Fibroblast of lung (primary cell): ENCODE measurements at places on chromosomes 6 and 20. TPM values are rescaled to one million over a fixed set of nuclear protein-coding genes. Genes with fewer than 3 reads are reported as not detected.

The HLA-DRB1 gene
- under 0.01 and 0.26 TPM in 2 replicates for total RNA-seq

The HDGFL1 gene
- total RNA-seq = not detected in 2 replicates

The PTPRT gene
- not detected in 2 replicates for total RNA-seq

The C2 gene
- total RNA-seq = 16.8 and 27.2 TPM in 2 replicates

The CGAS gene
- total RNA-seq = 5.0 and 5.9 TPM in 2 replicates

The SLPI gene
- 0.17 and 0.77 TPM in 2 replicates for total RNA-seq

The CYP24A1 gene
- total RNA-seq = 0.26 TPM in 1 of 2 replicates, not detected in the other

The TOX2 gene
- 4.4 and 5.9 TPM in 2 replicates for total RNA-seq

The CTNNBL1 gene
- total RNA-seq = 28.5 and 39.0 TPM in 2 replicates

The TAP2 gene
- total RNA-seq = 14.1 and 27.7 TPM in 2 replicates

The BTNL2 gene
- total RNA-seq = not detected in 2 replicates

The FHL5 gene
- total RNA-seq = not detected in 2 replicates

The WFDC9 gene
- total RNA-seq = not detected in 2 replicates

The PLEKHG1 gene
- 5.4 and 12.7 TPM in 2 replicates for total RNA-seq

The ARFGEF3 gene
- total RNA-seq = under 0.01 TPM in 2 replicates
